GM23338 (cell line): ENCODE measurements at places on chromosomes 5 and 9. TPM values are rescaled to one million over a fixed set of nuclear protein-coding genes. Genes with fewer than 3 reads are reported as not detected.

Gene GAPT
- total RNA-seq, result not detected in 2 replicates

Gene EGR1
- 11.5 and 13.5 TPM in 2 replicates for total RNA-seq

Gene BAAT
- 0.14 and 0.58 TPM in 2 replicates for total RNA-seq

Gene ADCY2
- total RNA-seq, result 49.3 and 74.9 TPM in 2 replicates

Gene P4HA2
- 8.0 and 10.3 TPM in 2 replicates for total RNA-seq

Gene AGXT2
- total RNA-seq, result not detected in 2 replicates
